ENCODE measurements at places on chromosomes 2 and 18.

DNA sequence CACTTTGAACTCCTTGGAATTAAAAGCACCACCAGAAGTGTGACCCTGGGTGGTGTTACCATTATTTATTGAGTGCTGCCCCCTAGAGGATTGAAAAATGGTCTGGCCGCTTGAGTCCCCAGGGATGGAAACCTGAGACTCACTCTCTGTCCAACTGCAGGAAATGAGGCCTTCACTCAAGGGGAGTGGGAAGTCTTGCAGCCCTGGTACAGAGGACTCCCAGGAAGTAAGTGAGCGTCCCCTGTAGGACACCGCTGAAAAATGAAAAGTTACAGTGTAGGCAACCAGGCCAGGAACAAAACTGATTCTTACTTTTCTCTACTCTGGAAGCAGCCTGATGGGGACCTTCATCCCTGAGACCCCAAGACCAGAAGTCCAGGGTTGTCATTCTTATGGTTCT, 2.2 kb upstream of the NRP2 start:
- DNase-seq: no peak

GRCh38 chr2:3201281-3201680, 176.3 kb downstream of the EIPR1 start:
- no peak for DNase-seq

DNA sequence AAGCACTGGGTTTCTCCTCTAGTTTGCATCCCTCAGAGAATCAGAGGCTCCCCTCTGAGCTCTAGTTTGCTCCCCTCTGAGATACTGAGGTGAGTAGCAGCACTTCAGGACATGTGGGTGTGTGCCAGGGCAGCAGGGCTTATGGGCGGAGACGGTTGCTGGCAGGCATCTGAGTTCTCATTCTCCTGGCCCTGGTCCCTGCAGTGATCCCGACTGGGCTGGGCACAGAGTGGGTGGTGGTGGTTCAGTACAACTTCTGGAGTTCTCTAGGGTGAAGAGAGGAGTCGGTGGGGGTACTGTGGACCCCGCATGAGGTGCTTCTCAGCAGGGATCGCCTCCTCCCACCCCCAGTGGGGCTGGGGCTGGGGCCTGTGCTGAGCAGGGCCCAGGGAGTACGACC, 47.9 kb downstream of the BOLA3 start:
- DNase-seq: no peak

DNA sequence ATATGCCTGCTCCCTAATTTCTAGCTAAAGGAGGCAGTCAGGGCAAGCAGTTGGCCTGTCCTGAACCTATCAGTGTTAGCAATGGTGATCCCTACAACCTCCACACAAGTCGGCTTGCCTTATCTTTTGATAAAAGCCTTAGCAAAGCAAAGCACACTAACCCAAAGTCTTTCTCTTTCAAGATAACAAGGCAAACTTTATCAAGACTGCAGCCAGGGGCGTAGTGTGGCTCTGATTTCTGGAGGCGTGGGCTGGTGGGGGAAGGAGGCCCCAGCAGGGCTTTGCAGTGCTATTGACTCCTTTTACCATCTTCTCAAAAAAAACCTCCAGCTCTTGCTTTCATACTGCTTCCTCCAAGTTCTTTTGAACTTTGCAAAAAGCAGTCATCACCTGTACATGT, 40.2 kb upstream of the LAMA1 start:
- DNase-seq: no peak

DNA sequence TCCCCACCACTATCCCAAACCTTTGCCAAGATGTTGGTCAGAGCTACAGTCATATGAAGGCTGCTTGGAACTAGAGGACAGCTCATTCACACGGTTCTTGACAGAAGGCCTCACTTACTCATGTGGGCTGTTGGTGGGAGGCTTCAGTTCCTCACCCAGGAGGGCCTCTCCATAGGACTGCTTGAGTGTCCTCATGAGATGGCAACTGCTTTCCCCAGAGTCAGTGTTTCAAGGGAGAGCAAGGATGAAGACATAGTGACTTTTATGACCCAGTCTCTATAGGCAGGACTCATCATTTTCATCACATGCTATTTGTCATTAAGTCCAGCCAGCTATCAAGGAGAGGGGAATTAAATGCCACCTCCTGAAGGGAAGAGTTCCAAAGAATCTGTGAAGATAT, 33.4 kb upstream of the OLA1 start:
- no peak for DNase-seq

GRCh38 chr18:9839211-9839610, 46.6 kb upstream of the TXNDC2 start:
- DNase-seq: no peak

DNA sequence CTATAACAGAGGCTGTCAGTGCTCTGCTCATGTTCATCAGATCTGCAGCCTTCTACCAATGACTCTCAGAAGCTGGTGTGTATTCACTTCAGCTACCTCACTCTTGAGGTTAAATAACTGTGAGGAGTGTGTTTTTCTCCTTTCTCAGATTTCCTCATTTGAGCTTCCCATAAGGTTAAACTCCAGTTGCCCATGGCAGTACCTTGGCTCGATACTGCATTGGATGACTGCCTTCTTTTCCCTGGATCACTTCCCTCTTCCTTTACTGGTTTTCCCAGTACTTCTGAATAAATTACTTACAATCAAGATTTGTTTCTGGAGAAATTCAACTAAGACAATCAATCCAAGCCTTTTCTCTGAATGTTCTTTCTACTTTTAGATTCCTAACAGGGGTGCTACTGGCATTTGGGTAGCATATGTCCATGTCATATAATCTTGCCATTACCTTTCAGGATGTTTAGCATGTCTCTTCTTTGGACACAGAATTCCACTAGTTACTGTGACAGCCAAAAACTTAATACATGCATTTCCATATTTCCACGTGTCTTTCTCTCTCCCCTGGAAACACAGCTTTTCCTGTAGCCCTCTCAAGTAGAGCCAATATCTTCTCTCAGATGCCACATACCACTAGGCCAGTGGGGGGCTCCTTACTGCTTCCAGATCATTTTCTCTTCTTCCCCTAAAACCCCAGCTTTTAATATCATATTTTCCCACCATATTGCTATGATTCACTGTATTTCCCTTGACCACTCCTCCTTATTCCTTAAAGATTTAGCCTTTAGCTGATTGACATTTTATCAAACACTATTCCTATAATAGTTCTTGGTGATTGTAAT, 15.0 kb upstream of the SPOPL start:
- no peak for DNase-seq

DNA sequence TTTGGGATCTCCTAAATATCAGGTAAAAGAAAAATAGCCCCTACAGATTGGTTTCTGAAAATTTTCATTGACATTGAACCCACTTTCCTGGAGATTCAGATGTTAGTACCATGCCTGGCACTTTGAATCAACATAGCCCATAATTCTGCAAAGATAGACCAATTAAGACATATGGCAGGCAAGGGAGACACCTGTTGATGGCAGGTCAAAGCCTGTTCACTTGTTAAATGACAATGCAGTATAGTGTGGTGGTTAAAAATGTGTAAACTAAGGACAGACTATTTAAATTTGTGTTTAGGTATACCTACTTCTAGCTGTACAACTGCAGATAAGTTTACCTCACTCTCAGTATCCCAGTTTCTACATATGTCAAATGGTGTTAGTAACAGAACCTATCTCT, 178.1 kb upstream of the MMADHC start:
- no peak for DNase-seq

GRCh38 chr2:60551240-60552077, 2.0 kb downstream of the BCL11A start:
- DNase-seq: no peak

- DNase-seq: no peak
These were observed 19.2 kb upstream of the SEH1L start for GRCh38 chr18:12928641-12929040.

DNA sequence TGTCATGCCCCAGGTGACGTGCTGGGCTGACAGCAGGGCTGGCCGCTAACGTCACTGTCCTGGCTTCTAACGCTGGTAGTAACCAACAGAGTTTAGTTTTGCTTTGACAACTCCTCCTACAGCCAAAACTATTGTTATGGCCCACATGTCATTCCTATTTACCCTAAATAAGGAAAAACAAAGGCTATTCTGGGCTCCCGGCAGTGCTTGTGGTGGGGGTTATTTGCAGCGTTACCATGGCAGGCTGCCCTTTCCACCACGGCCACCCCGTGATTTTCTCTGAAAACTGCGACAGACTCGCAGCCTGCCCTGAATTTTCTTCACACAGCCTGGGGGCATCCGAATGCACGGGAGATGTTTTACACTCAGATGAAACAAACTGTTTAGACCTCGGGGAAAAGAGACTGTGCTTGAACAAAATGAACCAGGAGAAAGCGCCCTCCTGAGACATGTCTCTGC, 115.2 kb downstream of the FAM210A start:
- DNase-seq: peak; percentile 53

- DNase-seq: no peak
These were observed 176.6 kb upstream of the CREB1 start for GRCh38 chr2:207352978-207353671.

GRCh38 chr2:189304360-189304759, 124.8 kb upstream of the COL5A2 start:
- DNase-seq: no peak

DNA sequence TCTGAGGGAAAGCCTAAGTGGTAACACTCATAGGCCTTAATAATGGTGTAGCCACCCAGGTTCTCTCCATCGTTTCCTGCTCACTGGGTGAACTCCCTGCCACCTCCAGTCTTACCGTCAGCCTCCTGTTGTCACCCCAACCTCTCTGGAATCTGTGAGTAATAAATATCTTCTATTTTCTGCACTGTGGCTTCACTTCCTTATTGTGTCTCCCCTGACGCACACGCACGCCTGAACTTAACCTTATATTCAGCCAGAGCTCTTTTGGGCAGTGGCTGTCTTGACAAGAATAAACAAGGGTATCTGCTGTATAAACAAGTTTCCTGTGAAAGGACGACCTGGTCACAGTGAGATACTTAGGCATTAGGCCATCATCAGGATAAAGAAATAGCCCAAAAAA, 467.2 kb downstream of the SPAG16 start:
- DNase-seq: no peak

GRCh38 chr2:207288628-207289027, 122.9 kb upstream of the KLF7 start:
- DNase-seq: no peak

GRCh38 chr2:234747833-234748559, 203.8 kb upstream of the SH3BP4 start:
- no peak for DNase-seq

DNA sequence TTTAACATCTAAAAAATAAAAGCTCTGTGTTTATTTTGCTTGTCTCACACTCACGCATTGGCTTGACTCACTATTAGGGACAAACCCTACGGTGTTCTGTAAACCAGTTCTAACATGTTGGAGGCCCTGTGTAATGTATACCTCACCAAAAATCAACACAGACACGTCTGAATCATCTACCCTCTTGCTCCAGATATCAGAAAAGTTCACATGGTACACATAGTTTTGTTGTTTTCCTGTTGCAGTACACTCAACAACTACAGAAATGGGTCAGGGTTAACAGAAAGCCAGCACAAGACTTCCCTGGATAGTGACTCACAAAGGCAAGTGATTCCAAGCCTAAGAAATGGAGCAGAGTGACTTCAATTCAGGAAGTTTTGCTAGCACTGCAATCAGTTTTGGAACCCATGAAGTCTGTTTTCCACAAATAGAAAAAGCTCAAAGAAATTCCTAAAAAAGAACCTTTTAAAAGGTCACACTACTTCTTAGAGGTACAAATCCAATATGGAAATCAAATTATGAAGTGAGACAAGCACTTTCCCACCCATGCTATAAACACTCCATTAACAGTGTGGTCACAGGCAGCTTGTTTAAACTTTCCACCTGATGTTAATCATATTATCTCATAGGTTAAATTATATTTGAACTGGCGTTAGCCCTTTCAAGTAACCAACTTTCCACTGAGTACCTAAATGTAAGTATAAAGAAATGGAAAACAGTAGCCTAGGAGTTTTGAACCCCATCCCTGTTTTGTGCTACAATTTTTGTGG, 87.4 kb downstream of the GAREM1 start:
- DNase-seq: no peak

- DNase-seq: no peak
These were observed 85.3 kb downstream of the AGAP1 start for GRCh38 chr2:235579128-235579527.

DNA sequence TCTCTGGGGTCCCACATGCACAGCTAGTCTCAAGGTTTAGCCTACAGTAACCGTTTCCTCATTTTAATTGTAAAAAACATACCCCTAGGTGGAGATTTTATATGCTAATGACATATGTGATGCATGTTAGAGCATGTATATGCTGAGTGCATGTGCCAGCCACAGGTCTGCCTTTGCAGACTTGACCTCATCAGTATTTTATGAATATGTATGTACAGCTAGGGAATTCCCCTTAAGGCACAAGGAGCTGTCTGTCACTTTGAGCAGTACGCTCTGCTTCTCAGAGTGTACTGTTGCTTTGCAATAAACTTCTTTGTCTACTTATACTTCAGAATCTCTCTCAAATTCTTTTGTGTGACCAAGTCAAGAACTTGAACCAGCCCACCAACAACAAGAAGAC, 131.2 kb upstream of the ERBB4 start:
- no peak for DNase-seq

GRCh38 chr2:239039479-239039861, 191.6 kb downstream of the TWIST2 start:
- DNase-seq: no peak

GRCh38 chr2:223835701-223836532, 1.5 kb downstream of the AP1S3 start:
- DNase-seq: no peak

GRCh38 chr2:167832868-167833287, 414.5 kb downstream of the STK39 start:
- no peak for DNase-seq

GRCh38 chr2:196172951-196173350, 1.6 kb upstream of the STK17B start:
- no peak for DNase-seq

GRCh38 chr18:39305766-39306165, 1740.2 kb upstream of the CELF4 start:
- no peak for DNase-seq

DNA sequence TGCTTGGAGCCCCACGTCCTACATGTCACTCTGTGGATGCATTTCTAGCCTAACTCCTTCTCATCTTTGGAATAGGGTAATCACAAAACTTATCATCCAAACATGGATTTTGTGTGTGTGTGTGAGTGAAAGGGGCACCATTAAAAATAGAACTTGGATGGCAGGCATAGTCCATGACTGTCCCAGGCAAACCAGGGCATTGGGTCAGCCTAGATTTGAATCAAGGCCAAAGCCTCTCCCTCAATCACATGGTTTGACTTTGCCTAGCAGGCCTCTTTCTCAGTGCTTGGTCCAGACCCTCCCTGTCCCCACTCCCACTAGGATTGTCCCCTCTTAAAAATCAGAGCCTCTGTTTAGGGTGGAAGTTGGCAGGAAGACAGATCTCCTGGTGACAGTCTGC, 67.4 kb upstream of the BCL2L11 start:
- DNase-seq: no peak
